ENCODE measurements at places on chromosomes 4 and X.

DNA sequence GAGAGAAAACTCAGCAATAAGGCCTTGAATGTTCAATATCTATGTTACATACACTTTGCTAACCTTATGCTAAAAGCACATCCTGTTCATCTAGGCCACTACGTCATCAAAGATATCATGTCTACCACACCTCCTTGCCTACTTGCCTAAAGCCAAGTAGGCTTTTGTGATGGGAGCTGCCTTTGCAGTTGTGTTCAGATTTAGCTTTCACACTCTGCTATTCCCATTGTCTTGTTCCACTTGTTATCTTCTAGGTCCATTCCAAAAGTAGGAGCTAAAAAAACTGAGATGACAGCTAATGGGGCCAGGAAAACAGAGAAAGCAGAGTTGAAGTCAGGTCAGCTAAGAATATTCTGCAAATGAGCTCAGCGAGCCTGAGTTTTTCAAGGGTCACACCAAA, 153.6 kb upstream of the EDNRA start:
- DNase-seq: no peak

DNA sequence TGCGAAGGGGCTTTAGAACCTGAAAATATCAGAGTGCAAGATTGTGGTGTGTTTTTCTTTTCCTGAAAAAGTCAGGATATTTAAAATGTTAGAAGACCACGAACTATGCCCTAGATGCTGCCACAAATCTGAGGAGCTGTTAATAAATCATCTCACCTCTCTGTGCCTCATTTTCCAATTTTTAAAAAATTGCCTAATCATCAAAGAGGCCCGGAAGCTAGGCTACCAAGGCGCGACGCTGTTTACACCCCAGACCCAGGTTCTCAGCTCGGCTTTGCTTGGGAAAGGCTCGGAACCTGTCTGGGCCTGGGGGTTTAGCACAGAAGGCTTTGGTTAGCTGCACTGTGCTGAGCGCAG, 409.6 kb downstream of the BCOR start:
- no peak for DNase-seq

DNA sequence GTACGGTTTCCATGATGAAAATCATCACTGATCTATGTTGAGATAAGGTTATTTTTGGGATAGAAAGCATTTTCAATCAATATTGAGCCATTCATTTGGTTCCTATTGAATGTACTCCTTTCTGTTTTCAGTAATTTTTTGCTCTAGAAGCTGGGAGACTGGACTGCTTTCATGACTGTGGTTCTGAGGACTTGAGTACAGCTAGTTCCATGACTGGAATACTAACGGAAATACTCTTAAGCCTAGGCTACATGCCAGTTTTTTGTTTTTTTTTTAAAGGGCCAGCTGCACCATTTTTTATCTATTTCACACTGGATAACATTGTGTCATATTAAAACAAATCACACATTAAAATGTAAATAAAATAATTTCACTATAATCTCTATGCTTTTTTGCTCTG, 16.7 kb downstream of the PRR32 start:
- DNase-seq: no peak

GRCh38 chr4:20042769-20043168, 208.9 kb upstream of the SLIT2 start:
- DNase-seq: no peak

DNA sequence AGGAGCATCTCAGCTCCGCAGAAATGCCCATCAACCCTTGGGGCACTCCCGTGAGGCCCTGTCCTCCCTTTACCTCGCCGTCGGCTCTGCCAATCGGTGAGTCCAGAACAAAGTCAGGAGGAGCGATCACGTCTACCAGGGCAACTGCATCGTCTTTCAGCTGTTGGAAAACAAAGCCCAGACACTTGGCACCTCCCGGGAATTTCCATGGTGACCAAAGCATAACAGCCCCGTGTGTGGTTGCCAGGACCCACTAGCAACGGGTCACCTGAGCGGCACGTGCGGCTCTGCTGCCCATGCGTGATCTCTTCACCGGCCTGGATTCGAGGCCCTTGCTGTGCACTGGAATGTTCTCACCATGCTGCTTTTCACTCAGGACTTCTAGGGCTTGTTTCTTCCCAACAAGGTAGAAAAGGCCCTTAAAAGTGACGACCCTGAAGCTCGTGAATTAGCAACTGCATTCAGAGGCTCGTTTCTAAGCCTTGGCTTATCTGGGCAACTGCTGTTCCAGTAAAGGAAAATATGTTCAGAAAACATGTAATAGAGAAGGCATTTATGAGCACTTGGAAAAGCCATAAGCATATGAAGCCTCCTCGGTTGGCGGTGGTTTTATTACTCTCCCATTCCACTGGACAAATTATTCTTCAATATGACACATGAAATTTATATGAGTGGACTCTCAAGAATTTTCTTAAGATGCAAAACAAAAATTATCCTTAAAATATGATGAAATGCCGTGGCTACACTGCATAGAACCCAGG, 69.5 kb downstream of the ACOX3 start:
- no peak for DNase-seq

- no peak for DNase-seq
These were observed 1454.8 kb downstream of the FSTL5 start for GRCh38 chr4:160709026-160709425.

- DNase-seq: no peak
These were observed 758 bp upstream of the NR3C2 start for GRCh38 chr4:148442832-148443511.

GRCh38 chr4:11014199-11014598, 329.6 kb upstream of the CLNK start:
- no peak for DNase-seq
